Neural crest cell (in vitro differentiated cells): ENCODE measurements at places on chromosomes 1 and 21.

DNA sequence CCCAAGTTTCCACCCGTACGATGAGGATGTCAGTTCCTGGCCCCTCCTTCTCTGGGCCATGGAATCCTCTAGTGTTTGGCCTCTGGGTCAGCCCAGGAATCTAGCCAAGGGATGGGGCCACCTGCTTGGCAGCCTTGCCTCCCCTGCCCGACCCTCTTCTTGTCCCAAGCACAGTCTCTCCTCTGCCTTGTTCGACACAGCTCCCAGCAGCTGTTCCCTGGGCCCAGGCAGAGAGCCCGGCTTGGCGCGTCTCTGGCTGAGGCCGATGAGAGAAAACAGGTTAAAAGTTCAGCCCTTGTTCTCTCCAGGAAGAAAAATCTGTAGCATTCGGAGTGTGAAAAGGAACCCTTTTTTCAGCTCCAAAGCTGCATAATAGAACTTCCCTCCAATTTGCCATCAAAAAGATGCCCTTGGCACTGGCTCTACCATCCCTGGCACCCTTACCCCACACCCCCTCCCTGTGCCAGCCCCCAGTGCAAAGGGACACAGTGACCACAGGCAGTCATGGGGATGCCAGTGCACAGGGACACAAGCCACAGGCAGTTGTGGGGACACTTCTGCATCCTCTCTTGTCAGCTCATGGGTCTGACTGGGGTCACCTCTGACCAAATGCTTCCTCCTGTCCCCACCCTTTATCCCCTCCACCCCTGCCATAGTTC lies 68.4 kb downstream of the EPHB2 start:
- DNase-seq = no peak

DNA sequence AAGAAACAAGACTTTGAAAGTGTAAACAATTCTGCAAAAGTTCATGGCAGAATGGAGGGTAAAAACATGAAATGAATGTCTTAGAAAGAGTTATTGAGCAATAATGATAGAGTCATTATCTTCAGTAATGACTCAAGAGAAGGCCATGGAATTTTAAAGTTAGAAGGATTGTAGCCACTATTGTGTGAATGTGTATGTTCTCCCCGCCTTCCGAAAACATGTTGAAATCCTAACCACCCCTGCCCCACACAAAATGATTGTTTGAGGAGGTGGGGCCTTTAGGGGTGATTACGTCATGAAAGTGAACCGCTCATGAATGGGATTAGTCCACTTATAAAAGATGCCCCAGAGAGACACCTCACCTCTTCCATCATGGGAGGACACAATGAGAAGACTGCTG lies 93.8 kb upstream of the CCDC190 start:
- DNase-seq = no peak

- no peak for DNase-seq
Observed at GRCh38 chr1:90996742-90997413, 25.0 kb downstream of the ZNF644 start.

DNA sequence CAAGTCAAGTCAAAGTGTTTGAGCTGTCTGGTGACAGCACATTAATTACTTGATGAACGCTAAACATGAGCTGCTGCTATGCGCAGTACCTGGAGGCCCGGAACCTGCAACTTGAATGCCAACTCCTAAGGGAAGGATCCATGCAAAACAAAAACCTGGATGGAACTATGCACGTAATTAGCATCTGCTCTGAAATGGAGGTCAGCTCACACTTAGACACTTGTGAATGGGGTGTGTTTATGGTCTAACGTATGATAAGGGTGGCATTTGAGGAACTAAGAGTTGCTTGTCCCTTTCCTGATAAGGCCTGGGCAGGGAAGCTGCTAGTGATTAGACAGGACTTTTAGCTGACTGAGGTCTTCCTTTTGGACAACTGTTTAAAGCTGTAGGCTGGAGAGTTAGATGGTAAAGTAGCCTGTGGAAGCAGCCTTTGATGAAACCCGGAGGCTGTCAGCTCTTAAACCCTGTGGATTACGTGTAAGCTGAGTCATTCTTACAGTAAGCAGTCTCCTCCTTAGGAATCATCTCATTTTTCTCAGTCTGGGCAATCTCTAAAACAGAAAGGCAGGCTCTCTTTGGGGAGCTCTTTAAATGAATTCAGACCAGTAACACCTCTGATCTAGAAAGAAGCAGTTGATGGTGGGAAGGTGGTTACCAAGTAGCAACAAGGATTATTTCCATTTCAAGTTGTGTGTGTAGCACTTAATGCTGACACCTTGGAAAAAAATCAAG lies 6.8 kb downstream of the TENT5C start:
- DNase-seq = no peak

DNA sequence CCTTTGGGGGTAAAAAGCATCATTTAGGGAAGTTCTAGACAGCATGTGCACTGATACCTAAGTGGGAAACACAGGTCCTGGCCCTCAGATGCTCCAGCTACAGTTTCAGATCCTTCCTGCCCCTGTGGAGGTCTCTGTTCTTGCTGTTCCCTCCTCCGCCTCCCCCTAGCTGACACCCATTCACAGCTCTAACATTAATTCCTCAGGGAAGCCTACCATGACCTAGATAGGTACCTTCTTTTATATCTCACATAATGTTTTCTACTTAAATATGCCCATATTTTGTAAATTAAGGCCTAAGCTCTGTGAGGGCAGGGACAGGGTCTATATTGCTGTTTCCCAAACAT lies 11.3 kb downstream of the TSPAN2 start:
- DNase-seq = no peak

GRCh38 chr1:21261551-21262292 lies 28.5 kb downstream of the ECE1 start:
- peak; percentile 41 for DNase-seq

DNA sequence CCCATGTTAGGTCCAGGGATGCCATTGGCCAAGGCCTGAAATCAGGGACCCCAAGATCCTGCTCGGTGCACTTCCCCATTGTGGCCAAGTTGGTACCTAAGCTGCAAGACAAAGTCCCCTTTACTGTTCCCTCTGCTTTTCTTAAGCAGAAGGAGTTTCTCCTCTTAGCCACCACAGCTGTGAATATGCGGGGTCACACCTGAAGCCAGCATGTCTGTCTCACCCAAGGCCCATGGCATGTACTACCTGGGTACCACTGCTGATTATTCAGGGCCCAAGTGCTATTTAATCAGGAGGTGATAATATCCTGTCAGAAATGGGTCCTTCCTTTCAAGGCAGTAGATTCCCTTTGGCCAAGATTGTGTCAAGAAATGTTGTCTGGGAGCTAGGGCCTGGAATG lies 133.9 kb upstream of the DNAH14 start:
- no peak for DNase-seq

DNA sequence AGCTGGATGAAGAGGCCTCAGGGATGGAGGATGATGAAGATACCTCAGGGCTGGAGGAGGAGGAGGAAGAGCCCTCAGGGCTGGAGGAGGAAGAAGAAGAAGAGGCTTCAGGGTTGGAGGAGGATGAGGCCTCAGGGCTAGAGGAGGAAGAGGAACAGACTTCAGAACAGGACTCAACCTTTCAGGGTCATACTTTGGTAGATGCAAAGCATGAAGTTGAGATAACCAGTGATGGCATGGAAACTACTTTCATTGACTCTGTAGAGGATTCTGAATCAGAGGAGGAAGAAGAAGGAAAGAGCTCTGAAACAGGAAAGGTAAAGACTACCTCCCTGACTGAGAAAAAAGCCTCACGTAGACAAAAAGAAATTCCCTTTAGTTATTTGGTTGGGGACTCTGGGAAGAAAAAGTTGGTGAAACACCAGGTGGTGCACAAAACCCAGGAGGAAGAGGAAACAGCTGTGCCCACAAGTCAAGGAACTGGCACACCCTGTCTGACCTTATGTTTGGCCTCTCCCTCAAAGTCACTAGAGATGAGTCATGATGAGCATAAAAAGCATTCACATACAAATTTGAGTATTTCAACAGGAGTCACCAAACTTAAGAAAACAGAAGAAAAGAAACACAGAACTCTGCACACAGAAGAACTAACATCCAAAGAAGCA lies 15.4 kb downstream of the L1TD1 start:
- no peak for DNase-seq

GRCh38 chr21:35827004-35827403 lies 233.3 kb downstream of the SETD4 start:
- DNase-seq = no peak

DNA sequence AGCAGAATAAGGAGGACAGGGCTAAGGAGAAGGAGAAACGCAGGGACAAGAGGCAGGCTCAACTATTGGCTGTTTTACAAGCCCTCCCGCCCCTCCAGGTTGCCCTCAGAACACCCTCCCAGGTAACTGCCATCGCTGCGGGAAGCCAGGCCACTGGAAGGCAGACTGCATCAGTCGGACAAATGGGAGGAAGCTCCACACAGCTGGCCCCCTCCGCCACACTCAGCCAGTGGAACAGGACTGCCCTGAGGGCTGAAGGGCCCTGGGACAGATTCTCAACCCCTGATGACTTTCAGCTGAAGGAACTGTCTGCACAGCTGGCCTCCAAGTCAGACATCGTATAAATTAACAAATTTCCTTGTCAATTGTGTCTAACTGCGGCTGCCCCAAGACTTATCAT lies 21.8 kb downstream of the LRRC3 start:
- DNase-seq = no peak

GRCh38 chr1:206579747-206580437 lies 32.4 kb downstream of the EIF2D start:
- DNase-seq = no peak

DNA sequence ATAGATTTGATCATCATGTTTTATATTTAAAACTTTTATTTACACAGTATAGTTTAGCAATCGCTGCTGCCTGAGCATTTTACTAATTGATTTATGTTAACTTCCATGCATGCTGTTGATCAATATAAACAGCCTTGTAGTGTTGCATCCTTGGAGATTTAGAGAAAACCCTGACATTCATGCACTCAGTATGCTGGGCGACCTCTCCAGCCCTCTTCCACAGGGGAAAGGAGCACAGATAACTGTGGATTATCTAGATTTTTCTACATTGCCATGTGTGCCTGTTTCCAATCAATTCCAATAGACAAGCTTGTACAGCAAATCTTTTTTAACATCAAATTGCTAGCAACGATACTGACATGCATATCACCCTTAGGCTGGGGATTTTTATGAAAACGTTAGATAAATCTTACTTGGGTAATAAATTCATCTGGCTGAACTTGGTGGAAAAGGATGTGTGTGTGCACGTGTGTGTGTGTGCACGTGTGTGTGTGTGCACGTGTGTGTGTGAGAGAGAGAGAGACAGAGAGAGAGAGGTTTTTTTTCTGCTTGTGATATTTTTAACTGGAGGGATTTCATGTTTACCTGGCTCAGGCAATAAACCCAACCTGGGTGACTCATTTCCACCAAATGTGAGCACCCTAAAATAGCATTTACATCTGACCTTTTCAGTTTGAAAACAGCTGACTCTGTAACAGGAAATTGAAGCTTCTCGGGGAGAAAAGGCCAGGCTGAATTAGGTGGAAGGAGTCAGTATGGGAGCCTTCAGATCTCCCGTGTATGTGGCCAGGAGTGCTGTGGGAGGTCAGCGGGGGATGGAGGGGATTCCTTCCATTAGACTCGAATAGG lies 339.8 kb downstream of the PRDM2 start:
- DNase-seq = no peak

GRCh38 chr1:158952416-158952815 lies 21.1 kb downstream of the PYHIN1 start:
- no peak for DNase-seq

DNA sequence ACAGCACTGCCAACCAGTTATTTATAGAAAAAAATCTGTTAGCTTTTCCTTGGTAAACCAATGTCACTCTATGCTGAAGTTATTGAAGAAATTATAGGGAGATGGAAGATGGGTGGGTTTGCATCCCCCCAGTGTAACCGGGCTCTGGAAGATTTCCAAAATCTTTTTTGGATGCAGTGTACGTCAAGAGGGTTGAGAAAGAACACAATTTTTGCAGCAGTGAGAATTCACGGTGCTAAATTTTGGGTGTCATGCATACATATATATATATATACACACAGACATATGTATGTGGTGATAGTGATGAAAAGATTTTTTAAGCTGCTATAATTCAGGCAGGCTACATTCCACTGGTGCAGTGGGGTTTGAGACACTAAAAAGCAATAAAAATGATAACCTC lies 91.4 kb upstream of the MAGI3 start:
- DNase-seq = no peak

DNA sequence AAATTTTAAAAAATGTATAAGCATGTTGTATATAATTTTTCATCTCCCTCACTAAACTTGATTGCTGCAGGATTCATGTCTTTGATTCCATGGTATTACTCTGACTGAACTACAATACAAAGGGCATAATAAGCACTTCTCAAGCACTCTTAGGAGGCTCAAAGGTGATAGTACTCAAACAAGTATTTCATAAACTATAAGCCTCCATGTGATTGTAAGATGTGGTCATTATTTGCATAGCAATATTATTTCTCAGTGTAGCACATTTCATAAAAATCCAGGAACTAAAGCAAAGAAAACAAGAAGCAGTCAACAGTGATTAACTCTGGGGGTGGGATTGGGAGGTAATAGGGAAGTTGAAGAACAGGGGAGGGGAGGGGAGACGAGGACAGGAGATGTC lies 106.2 kb upstream of the DPT start:
- no peak for DNase-seq

GRCh38 chr1:202011994-202012393 lies 1.6 kb downstream of the ELF3 start:
- DNase-seq = no peak

GRCh38 chr21:45948576-45949141 lies 32.9 kb upstream of the COL6A1 start:
- no peak for DNase-seq

DNA sequence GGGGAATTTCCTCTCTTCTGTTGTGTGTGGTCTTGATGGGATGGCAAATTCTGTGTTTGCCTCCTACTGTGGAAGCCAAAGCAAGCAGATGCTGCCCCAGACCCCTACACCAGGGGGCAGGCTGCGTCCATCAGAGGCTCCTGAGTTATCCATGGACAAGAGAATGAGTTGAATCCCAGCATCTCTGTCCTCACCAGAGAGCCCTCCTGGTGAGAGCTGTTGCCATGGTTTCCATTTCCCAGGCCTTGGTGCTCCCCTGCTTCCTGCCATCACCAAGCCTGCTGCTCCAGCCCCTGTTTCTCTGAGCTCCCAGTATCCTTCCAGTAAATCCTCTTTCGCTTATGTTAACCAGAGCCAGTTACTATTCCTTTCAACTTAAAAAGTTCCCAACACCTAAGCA lies 20.4 kb upstream of the GNG12 start:
- DNase-seq = peak; percentile 61

GRCh38 chr1:46687093-46687659 lies 15.5 kb downstream of the TEX38 start:
- no peak for DNase-seq

DNA sequence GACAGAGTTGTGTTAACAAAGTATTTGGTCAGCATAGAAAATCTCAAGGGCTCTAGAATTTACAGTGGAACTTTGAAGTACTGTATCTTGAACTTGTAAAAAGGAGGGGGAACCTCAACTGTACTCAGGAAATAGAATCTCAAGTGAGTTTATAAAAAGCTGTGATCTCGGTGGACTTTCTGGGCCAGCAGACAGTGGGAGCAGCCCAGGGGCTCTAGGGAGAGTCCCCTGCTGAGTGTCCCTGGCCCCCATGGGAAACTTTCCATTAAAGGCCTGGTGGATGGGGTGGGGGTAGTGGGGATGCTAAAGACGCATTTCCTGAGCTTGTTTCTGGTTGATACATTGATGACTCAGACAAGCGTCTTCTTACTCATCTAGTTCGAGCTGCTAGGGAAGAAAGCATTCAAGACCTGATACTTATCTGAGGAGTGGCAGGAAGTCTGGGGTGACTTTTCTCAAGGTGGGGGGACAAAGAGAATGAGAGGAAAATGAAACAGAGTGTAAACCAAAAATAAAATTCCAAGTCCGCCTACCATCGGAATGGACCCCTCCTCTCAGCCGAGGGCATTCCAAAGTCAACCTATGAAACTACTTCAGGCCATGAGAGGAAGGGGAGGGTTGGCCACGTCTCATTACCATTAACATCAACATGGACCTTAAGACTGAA lies 65.5 kb downstream of the NID1 start:
- no peak for DNase-seq
